Esophagus mucosa (tissue), 1 donor: ENCODE measurements at places on chromosomes 3 and 15.

GRCh38 chr15:73598530-73599160 lies 34.5 kb downstream of the NPTN start:
- ATAC-seq, result no peak

DNA sequence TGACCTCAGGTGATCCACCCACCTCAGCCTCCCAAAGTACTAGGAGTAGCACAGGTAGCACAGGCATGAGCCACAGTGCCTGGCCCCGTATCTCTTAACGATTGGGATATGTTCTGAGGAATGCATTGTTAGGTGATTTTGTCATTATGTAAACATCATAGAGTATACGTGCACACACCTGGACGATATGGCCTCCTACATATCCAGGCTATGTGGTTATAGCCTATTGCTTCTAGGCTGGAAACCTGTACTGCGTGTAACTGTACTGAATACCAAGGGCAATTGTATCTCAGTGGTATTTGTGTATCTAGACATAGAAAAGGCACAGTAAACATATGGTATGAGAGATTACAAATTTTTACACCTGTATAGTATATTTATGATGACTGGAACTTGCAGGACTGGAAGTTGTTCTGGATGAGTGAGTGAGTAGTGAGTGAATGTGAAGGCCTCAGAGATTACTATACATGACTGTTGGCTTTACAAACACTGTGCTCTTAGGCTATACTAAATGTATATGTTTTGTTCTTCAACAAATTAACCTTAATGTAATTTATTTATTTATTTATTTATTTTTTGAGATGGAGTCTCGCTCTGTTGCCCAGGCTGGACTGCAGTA lies 120.7 kb downstream of the MBNL1 start:
- peak; percentile 80 for ATAC-seq

GRCh38 chr15:68031404-68031803 lies 22.7 kb upstream of the PIAS1 start:
- ATAC-seq, result no peak

- ATAC-seq, result peak; percentile 89
These were observed 103.5 kb downstream of the CD47 start for GRCh38 chr3:107987036-107987939.

DNA sequence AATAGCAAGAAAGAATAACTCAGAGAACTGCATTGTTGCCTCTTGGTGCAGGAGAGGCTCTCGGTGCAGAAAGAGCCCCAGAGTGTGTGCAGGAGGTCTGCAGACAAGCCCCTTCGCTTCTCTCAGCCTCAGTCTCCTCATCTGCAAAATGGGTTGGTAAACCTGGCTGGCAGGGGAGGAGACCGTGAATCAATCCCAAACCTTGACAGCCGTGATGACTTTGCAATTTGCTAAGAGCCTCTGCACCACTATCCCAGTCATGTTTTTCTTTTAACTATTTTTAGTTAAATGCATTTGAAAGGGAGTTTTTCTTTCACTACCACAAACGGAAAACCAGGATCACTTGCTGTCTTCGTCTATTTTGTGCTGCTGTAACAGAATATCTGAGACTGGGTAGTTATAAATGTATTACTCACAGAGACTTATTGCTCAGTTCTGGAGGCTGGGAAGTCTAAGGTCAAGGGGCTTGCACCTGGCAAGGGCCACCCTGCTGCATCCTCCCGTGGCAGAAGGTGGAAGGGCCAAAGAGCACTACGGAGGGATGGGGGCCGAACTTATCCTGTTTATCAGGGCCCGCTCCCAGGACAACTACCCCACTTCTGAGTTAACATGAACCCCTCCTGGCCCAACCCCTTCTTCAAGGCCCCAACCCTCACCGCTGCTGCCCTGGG lies 14.2 kb upstream of the IQSEC1 start:
- no peak for ATAC-seq

GRCh38 chr3:32200490-32200889 lies 38.0 kb upstream of the CMTM8 start:
- ATAC-seq, result no peak

GRCh38 chr3:8298021-8298954 lies 203.3 kb upstream of the LMCD1 start:
- ATAC-seq, result no peak
